ENCODE measurements at places on chromosomes 6 and 20.

DNA sequence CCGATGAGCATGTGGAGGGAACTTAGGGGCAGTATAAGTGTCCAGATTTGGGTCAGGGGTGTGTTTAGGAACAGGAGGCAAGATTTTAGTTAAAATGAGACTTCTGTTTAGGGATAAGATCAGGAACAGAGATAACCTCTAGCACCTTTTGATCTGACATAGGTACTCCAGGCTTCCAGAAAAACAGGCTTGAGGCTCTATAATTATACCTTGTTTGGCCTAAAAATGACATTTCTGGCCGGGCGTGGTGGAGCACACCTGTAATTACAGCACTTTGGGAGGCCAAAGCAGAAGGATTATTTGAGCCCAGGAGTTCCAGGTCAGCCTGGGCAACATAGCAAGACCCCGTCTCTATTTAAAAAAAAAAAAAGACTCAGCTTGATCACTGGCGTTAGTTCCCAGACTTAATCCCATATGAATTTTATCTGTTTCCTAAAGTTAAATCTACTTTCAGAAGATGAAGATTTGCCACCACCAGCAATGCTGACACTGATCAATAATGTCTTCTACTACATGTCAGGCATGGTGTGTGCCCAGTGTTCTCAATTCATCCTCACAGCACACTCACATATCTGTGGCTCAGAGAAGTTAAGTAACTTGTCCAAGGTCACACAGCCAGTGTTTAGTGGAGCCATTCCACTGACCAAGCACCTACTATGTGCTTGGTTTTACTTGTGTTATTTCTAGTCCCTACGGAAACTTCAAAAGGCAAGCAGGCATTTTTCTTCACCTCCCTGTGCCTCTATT, 6.0 kb upstream of the TULP1 start:
- DNase-seq = no peak

- DNase-seq = no peak
Measured at GRCh38 chr6:10613723-10614122, 80.7 kb downstream of the C6orf52 start.

- DNase-seq = no peak
Measured at GRCh38 chr20:52180180-52180840, 11.3 kb downstream of the ZFP64 start.

- no peak for DNase-seq
Measured at GRCh38 chr6:44423306-44423705, 35.8 kb downstream of the CDC5L start.

GRCh38 chr20:40778894-40779496, 90.0 kb upstream of the MAFB start:
- DNase-seq = peak; percentile 72

DNA sequence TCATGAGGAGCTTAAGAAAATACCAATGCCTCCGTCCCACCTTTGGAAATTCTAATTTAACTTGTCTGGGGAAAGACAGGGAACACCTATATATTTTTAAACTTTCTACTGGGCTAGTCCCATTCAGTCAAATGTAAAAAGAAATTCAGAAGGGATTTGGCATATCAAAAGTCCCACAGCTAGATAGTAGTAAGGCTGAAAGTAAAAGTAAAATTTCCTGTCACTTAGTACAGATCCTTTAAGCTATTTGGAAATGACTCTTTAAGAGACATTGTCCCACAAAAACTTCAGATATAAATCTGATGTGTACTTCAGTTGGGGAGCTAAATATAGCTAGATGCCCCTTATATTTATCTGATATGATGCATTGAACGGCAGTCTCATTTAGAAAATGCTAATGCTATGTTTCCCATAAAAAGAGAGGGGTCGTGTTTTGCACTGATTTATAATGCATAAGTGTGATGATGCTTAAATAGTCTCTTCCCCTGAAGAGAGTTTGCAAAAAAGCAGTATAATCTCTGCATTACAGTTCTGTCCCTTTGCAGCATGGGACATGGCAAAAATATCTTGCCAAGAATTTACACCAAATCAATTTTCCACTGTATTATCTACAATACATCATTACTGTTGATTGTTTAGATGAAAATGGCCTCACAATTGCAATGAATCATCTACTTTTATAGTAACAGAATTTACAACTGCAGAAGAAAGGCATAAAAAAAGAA, 860.8 kb upstream of the MAP3K7 start:
- no peak for DNase-seq

GRCh38 chr6:3291346-3291745, 32.6 kb downstream of the PSMG4 start:
- no peak for DNase-seq

DNA sequence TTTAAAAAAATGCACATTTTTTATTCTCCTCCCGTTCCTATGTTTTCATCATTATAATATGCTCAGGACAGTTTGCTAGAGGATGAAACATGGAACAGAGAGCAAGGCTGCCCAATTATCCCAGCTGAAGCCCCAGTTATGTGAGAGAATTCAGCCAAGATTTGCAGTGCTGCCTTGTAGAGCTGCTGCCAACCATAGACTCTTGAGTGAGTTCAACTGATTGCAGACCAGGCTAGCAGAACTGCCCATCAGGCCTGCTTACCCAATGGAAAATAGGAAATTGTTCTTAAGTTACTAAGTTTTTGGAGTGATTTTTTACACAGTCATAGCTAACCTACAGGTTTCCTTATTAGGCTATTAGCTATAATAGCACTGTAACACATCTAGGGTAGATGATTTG, 128.7 kb upstream of the VGLL2 start:
- no peak for DNase-seq

DNA sequence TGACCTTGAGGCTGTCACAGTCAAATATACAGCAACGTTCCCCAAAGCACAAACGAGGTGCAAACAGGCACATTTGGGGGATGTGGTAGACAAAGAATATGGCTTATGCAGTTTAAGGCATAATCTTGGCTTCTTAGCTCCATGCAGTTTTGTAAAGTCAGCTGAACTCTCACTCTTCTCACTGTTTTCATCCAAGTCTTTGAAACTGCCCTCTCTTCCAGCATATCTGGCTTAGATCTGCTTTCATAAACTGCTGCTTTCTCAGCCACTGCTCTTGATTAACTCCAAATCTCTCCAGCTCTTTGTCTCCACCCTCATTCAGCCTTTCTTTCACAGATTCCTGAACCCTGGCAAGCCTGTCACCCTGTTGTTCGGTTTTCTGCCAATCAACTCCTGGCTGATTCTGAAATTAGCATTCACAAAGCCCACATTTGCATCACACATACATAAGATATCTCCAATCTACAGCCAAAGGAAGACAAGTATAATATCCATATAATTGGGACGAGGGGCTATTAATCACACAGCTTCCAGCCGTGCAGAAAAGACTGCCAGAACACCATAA, 301.1 kb upstream of the RNF217 start:
- no peak for DNase-seq

GRCh38 chr6:163281634-163282033, 132.9 kb upstream of the QKI start:
- no peak for DNase-seq

DNA sequence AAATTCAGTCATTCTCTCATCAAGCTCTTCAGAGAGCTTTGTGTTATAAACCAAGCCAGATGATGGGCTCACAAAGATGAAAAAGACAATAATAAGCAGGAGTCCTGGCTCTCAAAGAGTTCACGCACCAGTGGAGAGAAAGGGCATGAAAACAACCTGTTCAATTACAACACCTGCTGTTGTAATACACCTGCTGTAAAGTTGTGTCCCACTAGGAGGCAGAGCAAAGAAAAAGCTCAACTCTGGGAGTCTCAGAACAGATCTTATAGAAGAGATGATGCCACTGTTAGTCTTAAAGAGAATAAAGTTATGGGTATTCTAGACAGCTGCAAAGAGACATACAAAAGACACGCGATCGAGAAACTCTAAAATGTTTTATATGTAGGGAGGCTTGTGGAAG, 100.6 kb downstream of the DCDC2 start:
- no peak for DNase-seq

- no peak for DNase-seq
Measured at GRCh38 chr20:59157064-59157463, 6.6 kb upstream of the ZNF831 start.

DNA sequence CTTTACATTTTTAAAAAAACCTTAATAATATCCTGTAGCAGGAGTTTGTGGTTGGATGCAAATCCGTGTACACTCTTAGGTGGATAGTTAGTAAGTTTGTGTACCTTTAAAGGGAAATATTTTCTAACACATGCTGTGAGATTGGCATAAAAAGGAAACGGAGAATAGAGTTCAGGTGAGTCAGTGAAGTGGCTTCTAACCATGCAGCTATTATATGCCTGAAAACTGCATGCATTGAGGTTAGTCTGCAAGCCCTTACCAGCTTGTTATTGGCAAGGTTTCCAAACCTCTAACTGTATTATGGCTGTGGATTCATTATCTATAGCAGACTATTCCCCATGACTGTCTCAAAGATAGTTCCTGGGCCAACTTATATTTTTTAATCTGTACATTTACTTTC, 420.6 kb upstream of the MMS22L start:
- DNase-seq = no peak

- no peak for DNase-seq
Measured at GRCh38 chr20:41162396-41162795, 25.1 kb downstream of the PLCG1 start.

GRCh38 chr20:1473246-1474220, 6.9 kb upstream of the NSFL1C start:
- no peak for DNase-seq

DNA sequence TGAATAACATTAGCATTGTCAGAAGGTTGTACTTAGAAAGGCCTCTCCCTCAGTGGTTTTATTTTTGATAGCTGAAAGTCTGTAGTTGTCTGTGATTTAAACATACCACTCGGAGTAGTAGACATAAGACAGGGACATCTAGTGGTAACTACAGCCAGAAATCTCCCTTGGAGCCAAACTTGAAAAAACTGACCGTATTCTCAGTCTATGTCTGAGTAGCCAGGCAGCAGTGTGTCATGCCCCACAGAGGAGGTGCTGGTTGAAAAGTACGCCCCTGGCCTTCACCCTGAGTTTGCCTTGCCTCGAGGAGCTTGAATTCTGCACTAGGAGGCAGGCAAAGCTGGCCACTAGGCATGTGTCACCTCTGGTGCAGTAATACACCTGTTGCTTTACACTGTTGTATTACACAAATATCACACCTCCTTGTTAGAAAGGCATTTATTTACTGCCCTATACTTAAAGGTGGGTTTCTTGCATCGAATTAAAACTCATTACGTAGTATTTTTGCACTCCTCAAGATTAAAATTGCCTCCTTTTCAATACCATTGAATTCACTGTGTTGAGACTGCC, 20.8 kb downstream of the ZBTB2 start:
- DNase-seq = no peak

GRCh38 chr6:167577891-167578361, 248.8 kb upstream of the AFDN start:
- no peak for DNase-seq

- no peak for DNase-seq
Measured at GRCh38 chr6:40822619-40823018, 216.4 kb downstream of the UNC5CL start.

DNA sequence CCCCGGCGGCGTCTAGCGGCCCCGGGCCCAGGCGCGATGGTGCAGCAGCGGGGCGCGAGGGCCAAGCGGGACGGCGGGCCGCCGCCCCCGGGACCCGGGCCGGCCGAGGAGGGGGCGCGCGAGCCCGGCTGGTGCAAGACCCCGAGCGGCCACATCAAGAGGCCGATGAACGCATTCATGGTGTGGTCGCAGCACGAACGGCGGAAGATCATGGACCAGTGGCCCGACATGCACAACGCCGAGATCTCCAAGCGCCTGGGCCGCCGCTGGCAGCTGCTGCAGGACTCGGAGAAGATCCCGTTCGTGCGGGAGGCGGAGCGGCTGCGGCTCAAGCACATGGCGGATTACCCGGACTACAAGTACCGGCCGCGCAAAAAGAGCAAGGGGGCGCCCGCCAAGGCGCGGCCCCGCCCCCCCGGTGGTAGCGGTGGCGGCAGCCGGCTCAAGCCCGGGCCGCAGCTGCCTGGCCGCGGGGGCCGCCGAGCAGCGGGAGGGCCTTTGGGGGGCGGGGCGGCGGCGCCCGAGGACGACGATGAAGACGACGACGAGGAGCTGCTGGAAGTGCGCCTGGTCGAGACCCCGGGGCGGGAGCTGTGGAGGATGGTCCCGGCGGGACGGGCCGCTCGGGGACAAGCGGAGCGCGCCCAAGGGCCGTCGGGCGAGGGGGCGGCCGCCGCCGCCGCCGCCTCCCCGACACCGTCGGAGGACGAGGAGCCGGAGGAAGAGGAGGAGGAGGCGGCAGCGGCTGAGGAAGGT, 715 bp downstream of the SOX12 start:
- peak; percentile 59 for DNase-seq

- DNase-seq = no peak
Measured at GRCh38 chr6:110173506-110174132, 5.9 kb downstream of the WASF1 start.

DNA sequence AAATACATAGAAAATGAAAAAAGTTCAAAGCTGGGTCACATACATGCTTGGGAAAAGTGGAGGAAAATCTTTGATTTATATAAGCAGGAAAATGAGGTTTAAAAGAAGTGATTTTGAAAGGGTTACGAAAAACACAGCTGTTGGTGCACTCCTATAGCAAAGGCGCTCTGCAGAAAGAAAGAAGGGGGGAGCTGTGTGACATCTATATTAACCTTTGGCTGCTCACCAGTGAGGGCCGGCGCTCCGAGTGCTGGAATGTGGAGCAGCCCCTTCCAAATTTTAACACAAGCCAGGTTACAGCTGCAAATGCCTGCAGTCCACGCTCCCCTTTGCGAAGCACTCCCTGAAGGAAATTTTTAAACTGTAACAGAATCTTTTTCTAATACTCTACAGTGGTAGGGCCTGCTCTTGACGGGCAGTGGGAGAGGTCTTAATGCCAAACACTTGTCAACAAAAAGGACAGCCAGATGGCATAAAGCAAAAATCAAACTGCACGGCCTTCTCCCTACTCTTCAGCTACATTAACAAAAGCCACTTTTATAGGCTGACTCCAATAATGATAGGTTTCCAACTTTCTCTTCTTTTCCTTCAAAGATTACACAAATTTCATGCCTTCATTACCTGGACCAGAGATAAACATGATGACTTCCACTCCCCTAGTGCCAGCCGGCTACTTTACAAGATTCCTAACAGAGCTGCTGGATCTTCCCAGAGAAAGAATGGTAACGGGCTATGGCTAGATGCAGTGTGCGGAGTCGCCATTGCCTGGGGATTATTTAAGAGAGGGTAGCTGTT, 4.8 kb downstream of the BMP7 start:
- DNase-seq = no peak
